H1 (cell line): ENCODE measurements at places on chromosomes 1 and 21. TPM values are rescaled to one million over a fixed set of nuclear protein-coding genes. Genes with fewer than 3 reads are reported as not detected.

The GNAT2 gene
- total RNA-seq: not detected in 2 replicates

GRCh38 chr21:25934130-25934529 is 199.4 kb downstream of the GABPA start:
- no peak for DNase-seq

The INTS7 gene
- 22.4 and 24.3 TPM in 2 replicates for total RNA-seq

The CYP4B1 gene
- not detected in 2 replicates for total RNA-seq

DNA sequence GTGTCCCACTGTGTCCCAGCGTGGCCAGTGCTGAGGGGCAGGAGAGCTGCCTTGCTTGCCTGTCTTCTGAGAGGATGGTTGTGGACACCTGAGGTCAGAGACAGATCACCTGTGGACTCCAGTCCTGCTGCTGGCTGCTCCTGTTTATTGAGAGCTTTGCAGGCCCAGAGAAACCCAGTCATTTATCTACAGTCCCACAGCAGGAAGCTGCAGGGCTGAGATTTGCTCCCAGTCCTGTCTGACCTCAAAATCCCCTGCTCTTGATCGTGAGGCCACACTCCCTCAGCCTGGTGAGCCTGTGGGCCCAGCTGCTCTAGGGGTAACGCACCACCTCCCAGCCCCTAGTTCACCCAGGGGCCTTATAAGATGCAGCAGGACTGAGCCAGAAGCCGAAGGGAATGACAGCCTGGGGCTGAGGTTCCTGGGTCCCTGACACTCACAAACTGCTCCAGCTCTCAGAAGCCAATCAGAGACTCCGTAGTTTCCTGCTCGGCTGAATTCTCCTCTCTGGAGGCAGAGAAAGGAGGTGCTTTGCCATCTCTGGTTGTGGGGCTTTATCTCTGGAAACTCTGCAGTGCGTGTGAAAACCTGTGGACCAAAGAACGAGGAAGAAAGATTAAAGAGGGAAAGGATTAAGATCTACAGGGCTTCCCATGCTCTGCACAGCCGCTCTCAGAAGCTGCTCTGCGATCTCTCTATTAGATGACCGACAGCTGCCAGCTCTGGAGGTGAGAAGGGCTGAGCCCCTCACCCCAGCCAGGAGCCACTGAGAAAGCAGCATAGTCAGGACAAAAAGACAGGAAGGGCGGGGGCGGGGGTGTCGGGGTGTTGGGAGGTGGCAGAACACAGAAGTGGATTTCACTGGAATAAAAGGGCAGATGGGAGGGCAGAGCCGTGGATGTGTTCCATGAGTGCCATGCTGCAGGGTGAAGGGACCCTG is 39.1 kb downstream of the UBIAD1 start:
- DNase-seq: no peak
